ENCODE measurements at places on chromosomes 16 and 17.

GRCh38 chr16:30753596-30753995 is 5.4 kb downstream of the PHKG2 start:
- no peak for DNase-seq

DNA sequence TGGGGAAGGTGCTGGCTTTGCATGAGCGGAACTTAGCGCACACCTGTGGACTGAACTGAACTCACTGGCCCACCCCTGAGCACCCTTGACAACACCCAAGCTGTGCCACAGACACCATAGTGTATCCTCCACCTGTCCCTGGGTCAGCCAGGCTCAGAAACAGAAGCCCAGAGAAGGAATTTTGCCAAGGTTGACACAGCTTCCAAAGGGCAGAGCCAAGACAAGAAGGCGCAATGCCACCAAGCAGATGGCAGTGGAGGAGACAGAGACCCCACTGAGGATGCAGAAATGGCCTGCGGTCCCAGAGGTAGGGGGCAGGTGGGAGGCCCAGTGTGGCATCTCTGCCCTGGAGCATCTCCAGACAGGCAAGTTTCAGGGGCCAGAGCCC is 169.0 kb downstream of the ENGASE start:
- DNase-seq: no peak

DNA sequence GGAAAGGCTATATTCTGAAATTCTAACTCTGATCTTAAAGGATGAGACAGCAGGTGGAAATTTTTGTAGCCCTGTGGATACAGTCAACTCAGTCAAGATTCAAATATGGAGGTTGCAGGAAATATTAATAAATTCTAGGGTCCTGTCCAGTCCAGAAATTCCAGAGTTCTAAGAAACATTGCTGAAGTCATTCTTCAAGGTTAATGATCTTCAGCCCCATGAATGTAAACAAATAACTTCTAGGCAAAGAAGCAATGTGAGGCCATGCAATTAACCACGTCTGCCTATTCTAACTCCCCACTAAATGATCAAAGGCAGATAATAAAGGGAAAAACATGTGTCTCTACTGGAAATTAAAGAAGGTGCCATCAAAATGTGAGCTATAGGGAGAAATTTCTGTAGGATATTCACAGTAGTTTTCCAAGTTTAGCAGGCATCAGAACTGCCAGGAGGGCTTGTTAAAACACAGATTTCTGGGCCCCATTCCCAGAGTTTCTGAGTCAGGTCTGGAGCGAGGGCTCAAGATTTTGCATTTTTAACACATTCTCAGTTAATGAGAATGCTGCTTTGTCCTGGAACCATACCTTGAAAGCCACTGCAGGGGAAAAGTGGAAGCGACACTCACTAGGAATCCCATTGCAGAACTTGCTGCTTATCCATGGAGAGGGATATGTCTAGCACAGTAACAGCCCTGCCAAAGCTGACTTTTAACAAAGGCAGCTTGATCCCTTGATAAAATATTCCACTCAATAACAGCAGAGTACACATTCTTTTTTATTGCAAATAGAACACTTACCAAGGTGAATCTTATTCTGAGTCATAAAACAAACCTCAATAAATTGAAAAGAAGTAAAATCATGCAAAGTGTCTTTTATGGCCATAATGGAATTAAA is 61.8 kb downstream of the DNAH3 start:
- no peak for DNase-seq

- DNase-seq: no peak
These were observed 92.0 kb upstream of the CHMP6 start for GRCh38 chr17:80899402-80900268.

DNA sequence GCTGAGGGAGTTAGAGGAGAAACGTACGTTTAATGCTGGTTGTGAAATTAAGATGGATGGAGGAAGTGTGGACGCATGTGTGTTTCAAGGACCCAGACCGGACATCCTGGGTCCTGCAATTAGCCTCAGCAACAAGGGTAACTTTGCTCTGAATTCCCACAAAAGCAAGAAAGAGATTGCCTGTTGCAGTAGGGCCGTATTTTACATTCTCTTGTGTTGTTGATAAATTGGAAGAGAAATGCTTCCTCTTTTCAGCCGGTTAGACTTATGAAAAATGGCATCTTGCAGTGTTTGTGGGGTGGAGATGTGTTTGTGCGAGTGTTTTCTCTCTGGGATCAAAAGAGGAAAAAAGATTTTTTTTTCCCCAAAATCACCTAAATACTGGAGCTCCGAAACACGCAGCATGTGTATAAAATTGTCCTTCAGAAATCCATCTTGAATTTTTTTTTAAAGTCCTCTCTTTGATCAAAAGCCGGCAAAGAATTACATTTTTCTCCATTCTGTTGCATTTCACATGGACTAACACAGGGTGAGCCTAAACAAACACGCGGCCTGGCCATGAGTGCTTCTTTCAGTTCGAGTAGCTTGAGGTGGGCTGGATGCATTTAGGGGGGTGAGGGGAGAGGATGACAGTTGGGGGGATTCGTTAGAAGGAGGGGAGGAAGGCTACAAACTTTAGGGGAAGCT is 251.6 kb downstream of the C16orf95 start:
- DNase-seq: no peak

- no peak for DNase-seq
These were observed 569 bp downstream of the FLII start for GRCh38 chr17:18257982-18258355.

- DNase-seq: no peak
These were observed 77.6 kb downstream of the MMD start for GRCh38 chr17:55343900-55344513.

DNA sequence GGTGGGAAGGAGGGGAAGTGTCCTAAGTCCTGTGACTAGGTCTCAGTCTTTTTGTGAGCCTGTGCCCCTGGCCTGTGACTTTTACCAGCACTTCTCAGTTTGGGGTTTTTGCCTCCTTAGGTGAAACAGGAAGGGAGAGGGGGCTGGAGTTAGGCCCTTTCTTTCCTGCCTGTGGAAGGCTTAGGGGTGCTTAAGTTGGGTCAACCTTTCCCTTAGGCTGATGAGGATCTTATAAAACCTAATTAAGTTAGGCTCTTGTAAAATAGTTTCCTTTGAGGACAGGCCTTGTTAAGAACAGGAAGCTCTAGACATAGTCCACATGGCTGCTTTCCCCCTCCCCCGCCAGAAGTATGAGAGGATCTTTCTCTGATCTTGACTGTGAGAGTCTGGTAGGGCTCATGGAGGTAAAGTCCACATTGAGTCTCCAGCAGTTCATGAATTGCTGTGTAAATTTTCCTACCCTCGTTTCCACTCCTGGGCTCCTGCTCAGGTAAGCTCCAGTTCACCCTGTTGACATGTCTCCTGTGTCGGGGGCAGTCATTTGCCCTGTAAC is 17.0 kb upstream of the DNASE1 start:
- no peak for DNase-seq

GRCh38 chr16:19330841-19331397 is 45.4 kb downstream of the CLEC19A start:
- DNase-seq: no peak

Measured in NCI-H1436 (cell line).